Activated T-helper 2 cell treated with anti-CD3 and anti-CD28 coated beads, Interferon-gamma antibody, Interleukin-2, Interleukin-4, amounts not matched to agents 10 μg/mL and 5 μg/mL and 100 μg/mL, durations not matched to agents 14 hours and 24 hours and 36 hours (primary cell): ENCODE measurements at places on chromosomes 11 and 22. TPM values are rescaled to one million over a fixed set of nuclear protein-coding genes. Genes with fewer than 3 reads are reported as not detected.

CHKB gene
- 86.1 and 90.9 TPM in 2 replicates for total RNA-seq

LRRC10B gene
- total RNA-seq, result 0.07 and 0.11 TPM in 2 replicates

TMPRSS13 gene
- total RNA-seq, result 2.7 and 5.3 TPM in 2 replicates

NAGA gene
- 38.8 and 44.9 TPM in 2 replicates for total RNA-seq

FXYD6 gene
- 0.11 and 0.18 TPM in 2 replicates for total RNA-seq

ABTB2 gene
- 32.9 and 33.1 TPM in 2 replicates for total RNA-seq

PIH1D2 gene
- total RNA-seq, result 0.23 and 0.46 TPM in 2 replicates

GRCh38 chr11:128550261-128550821 is 37.0 kb downstream of the ETS1 start:
- H3K4me1 ChIP-seq, result peaks cover 42% of the 10 kb centered on the region
- no peak overlapping the region for H3K4me3 ChIP-seq
- H3K36me3 ChIP-seq, result no peaks in the 10 kb centered on the region
- no peak for DNase-seq

- H3K4me3 ChIP-seq, result no peak overlapping the region
- no peak overlapping the region for H3K27ac ChIP-seq
- H3K4me1 ChIP-seq, result peaks cover 3% of the 10 kb centered on the region
- no peaks in the 10 kb centered on the region for H3K27me3 ChIP-seq
- no peak for DNase-seq
- no peaks in the 10 kb centered on the region for H3K36me3 ChIP-seq
These were observed 44.0 kb downstream of the TP53I11 start for GRCh38 chr11:44906649-44907048.

DNA sequence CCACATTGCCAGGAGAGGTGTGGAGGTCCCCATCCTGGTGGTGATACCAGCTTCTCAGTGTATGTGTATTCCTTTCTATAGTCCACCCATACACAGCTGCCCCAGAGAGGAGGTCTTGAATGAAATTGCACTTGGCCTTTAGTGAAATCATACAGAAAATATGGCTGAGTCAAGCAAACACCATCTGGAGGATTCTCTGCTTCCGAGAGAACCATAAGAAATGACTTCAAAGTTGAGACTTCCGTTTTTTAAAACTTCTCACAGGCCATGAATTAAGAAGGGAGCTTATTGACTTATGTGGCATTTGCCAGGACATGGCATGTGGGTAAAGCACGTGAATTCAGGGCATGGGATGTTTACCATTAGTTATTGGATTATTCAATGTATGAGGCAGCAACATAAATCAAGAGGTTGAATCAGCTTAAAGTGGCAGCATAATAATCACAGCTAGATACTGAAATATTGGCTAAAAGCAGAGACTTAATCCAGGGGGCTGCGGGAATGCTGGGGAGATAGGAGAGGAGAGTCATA is 119.1 kb upstream of the MTNR1B start:
- DNase-seq, result no peak
- H3K4me3 ChIP-seq, result no peak overlapping the region
- no peaks in the 10 kb centered on the region for H3K36me3 ChIP-seq

DNA sequence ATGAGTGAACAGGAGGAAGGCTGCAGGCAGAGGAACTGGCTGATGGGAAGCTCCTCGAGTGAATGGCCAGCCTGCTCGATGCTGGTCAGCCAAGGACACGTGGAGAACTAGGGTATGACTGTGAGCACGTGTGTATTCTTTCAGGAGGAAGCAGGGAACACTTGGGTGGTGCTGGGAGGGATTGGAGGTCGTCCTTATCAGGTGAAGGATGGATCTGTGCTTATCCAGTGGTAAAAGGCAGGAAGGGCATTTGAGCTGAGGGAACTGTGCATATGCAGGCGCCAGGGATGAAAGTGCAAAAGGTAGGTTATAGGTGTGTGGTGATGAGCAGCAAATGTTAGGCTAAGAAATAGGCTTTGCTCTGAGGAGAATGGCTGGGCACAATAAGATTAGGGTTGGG is 9.7 kb upstream of the SLCO2B1 start:
- H3K27me3 ChIP-seq, result peaks cover 17% of the 10 kb centered on the region
- H3K36me3 ChIP-seq, result no peaks in the 10 kb centered on the region
- no peak overlapping the region for H3K4me3 ChIP-seq

GRCh38 chr11:131671734-131672133 is 301.3 kb downstream of the NTM start:
- H3K27me3 ChIP-seq, result no peaks in the 10 kb centered on the region
- H3K4me3 ChIP-seq, result no peak overlapping the region
- DNase-seq, result no peak
- no peak overlapping the region for H3K27ac ChIP-seq
- H3K4me1 ChIP-seq, result peaks cover 7% of the 10 kb centered on the region

DNA sequence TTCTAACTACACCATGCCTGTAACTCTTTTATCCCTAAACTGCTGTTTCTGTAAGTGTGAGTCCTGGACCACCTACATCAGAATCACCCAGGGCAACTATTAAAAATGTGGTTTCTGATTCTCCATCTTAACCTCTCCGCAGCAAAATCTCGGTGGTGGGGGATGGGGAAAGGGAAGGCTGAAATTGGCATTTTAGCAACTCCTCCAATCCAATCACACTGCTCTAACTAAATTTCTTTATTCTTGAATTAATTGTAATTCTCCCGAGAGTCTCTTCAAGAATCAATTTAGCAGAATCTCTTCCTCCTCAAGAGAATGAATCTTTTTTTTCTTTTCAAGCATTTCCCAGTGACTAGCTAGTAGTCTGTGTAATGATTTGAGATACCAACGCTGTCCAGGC is 36.2 kb downstream of the SEZ6L start:
- H3K36me3 ChIP-seq, result no peaks in the 10 kb centered on the region
- H3K4me1 ChIP-seq, result no peaks in the 10 kb centered on the region
- no peaks in the 10 kb centered on the region for H3K27me3 ChIP-seq
- H3K4me3 ChIP-seq, result no peak overlapping the region

GRCh38 chr11:406796-407650 is 7.8 kb downstream of the SIGIRR start:
- no peak overlapping the region for H3K27ac ChIP-seq
- no peaks in the 10 kb centered on the region for H3K36me3 ChIP-seq
- no peaks in the 10 kb centered on the region for H3K4me1 ChIP-seq
- H3K4me3 ChIP-seq, result no peak overlapping the region
- DNase-seq, result peak; percentile 92

GRCh38 chr11:45365961-45366618 is 79.9 kb upstream of the SYT13 start:
- peaks cover 2% of the 10 kb centered on the region for H3K4me1 ChIP-seq
- H3K4me3 ChIP-seq, result no peak overlapping the region
- no peak overlapping the region for H3K27ac ChIP-seq
- H3K36me3 ChIP-seq, result no peaks in the 10 kb centered on the region
- DNase-seq, result no peak

DNA sequence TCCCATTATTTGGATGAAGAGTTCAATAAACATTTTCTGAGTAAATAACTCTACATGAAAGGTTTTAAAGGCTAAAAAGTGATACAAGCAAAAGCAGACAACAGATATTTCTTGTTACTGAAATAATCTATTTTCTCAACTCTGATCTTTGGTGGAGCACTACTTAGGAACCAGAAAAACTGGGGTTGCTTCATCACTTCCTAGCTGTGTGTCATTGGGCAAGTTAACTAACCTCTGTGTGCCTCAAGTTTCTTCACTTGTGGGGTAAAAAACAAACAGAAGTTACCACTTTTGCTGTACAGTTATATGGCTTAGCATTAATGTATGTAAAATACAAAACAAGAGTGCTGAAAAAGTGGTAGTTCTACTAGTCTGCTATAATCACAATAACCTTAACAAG is 5.6 kb downstream of the MAPK1 start:
- no peak for DNase-seq
- H3K27me3 ChIP-seq, result no peaks in the 10 kb centered on the region
- no peak overlapping the region for H3K4me3 ChIP-seq
- peaks cover 47% of the 10 kb centered on the region for H3K36me3 ChIP-seq
- no peak overlapping the region for H3K27ac ChIP-seq

GRCh38 chr22:22423681-22424080 is 84.9 kb downstream of the ZNF280B start:
- peaks cover 13% of the 10 kb centered on the region for H3K27me3 ChIP-seq
- DNase-seq, result no peak
- no peak overlapping the region for H3K4me3 ChIP-seq
- no peaks in the 10 kb centered on the region for H3K36me3 ChIP-seq
- H3K4me1 ChIP-seq, result no peaks in the 10 kb centered on the region

DNA sequence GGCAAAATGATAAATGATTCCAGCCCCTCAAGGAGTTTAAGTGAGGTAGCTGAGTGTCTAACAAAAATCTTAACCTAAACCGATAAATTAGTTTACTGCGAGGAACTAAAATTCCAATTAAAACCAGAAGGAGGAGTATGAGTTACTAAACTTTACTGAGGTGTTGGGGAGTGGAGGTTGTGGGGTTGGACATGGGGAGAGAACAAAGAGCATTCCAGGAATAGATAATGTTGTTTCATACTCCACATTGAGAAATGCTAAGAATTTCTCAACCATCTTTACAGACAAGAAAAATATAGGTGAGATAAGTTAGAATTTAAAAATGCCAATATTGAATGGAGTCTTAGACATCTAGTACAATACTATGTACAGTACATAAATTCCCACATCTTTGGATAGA is 488.6 kb downstream of the METTL15 start:
- no peaks in the 10 kb centered on the region for H3K36me3 ChIP-seq
- no peaks in the 10 kb centered on the region for H3K4me1 ChIP-seq
- no peak for DNase-seq
- H3K4me3 ChIP-seq, result no peak overlapping the region
- H3K27ac ChIP-seq, result no peak overlapping the region
- no peaks in the 10 kb centered on the region for H3K27me3 ChIP-seq

GRCh38 chr11:86066657-86067008 is 2.3 kb downstream of the PICALM start:
- no peaks in the 10 kb centered on the region for H3K27me3 ChIP-seq
- peak overlapping the region; percentile 95 for H3K4me3 ChIP-seq
- H3K36me3 ChIP-seq, result peaks cover 50% of the 10 kb centered on the region
- peak overlapping the region; percentile 88 for H3K27ac ChIP-seq

DNA sequence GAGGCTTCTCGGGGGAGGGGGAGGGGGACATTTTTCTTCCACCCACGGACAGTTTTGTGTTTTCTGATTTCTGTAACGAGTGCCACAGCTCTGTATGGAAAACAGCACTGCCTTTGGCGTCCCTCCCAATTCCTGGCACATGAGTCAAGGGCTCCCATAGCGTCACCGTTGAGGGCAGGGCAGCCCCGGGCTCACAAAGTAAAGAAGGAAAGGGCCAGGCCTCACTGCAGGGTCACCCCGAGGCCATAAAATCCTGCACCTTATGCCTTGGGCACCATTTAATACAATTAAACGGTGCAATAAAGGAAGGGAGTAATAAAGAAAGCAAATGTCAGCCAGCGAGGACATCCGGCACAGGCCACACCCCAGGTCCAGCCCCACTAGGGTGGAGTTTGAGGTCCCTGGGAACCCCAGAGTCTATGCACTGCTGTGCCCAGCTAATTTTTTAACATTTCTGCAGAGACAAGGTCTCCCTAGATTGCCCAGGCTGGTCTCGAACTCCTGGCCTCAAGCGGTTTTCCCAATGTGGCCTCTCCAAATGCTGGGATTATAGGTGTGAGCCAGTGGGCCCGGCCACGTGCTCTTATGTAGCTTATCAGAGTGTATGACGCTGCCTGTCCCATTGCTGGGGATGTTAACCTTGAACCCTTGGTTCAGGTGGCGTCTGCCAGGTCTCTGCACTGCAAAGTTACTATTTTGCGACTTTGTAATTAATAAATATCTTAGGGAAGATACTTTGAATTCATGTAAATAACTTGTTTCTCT is 13.6 kb upstream of the MUC2 start:
- H3K4me3 ChIP-seq, result no peak overlapping the region
- H3K27ac ChIP-seq, result no peak overlapping the region
- DNase-seq, result no peak
- peaks cover 14% of the 10 kb centered on the region for H3K27me3 ChIP-seq
- H3K4me1 ChIP-seq, result peaks cover 2% of the 10 kb centered on the region

- H3K4me1 ChIP-seq, result peaks cover 5% of the 10 kb centered on the region
- no peaks in the 10 kb centered on the region for H3K27me3 ChIP-seq
- H3K27ac ChIP-seq, result no peak overlapping the region
- H3K36me3 ChIP-seq, result no peaks in the 10 kb centered on the region
These were observed 105.1 kb downstream of the RRAS2 start for GRCh38 chr11:14253840-14254239.

DNA sequence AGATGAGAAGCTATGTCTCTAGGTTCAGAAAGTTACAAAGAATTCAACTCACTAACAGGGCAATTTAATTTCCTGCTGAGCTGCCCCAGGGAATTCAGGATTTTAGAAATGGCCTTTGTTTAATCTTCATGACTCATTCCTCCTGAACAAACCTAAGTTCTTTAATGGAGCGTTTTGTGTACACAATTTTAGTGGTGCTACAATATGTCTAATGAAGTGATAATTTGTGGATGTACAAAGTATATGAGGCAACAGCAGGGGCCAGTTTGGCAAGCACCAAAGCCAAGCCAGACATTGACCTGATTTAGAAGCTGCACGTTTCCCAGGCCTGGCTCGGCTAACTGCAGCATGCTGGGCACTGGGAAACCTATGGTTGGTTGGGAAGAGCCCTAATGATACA is 34.4 kb upstream of the HEPHL1 start:
- no peak overlapping the region for H3K4me3 ChIP-seq
- H3K4me1 ChIP-seq, result no peaks in the 10 kb centered on the region
- H3K27ac ChIP-seq, result no peak overlapping the region
- no peaks in the 10 kb centered on the region for H3K27me3 ChIP-seq

DNA sequence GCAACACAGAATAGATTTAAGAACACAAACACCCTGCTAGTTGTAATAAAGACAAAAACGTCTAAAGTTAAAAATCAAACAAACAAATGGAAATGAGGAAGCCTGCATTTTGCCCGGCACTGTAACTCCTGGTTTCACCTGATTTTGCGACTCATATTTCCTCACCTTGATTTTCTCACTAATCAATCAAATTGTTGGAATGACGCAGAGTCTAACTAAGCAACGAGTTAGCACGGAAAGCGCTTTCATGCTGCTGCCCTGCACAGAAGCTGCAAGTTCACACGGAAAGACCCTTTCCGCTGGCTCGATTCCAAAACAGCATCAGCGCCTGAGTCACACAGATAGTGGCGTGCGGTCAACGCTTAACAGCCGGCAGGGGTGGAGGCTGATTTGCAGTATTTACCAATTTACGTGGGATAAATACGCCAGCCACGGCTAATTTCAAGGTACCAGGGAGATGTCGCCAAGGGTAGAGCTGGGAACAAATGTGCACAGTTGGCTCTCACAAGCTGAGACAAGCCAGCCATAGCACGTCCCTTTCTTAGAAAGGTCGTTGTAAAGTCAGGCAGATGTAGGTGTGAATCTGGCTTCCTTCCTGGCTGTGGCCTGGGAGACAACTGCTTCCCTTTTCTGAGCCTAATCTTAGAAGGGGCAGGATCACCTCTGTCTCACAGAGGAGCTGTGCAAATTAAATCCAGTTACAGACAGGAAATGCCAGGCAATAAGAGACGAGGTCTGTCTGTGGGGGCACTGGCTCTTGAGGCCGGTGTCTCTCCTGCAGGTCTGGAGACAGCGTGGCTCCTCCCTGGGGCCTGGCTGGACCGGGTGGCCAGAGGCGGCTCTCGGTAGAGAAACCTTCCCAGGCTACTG is 76.9 kb upstream of the TTLL12 start:
- peak; percentile 82 for DNase-seq
- peak overlapping the region; percentile 42 for H3K4me3 ChIP-seq
- H3K27me3 ChIP-seq, result peaks cover under 1% of the 10 kb centered on the region
- peak overlapping the region; percentile 66 for H3K27ac ChIP-seq
- H3K36me3 ChIP-seq, result no peaks in the 10 kb centered on the region
